ENCODE measurements at places on chromosomes 4 and X.

- peak; percentile 20 for DNase-seq
Observed at GRCh38 chr4:7134737-7135388, 57.5 kb upstream of the SORCS2 start.

DNA sequence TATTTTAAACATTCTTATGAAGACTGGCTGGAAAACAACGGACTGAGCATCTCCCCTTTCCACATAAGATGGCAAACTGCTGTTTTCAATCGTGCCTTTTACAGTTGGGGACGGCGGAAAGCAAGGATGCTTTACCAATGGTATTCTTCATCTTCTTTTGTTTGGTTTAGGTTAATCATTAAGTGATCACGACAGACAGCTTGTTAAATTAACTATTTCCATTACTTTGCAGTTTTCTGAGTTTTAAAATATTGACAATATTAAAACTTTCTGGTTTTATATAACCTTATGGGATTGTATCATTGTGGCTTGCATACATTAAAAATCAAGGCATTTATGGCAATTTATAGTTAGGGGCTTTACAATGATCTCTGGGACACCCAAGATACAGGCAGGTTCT, 3.8 kb downstream of the MBTPS2 start:
- no peak for DNase-seq

- no peak for DNase-seq
Observed at GRCh38 chrX:36684053-36684452, 324.1 kb upstream of the FAM47C start.

- DNase-seq: no peak
Observed at GRCh38 chrX:103275947-103276567, 493 bp downstream of the TCEAL5 start.

GRCh38 chr4:1478766-1479355, 72.6 kb upstream of the NKX1-1 start:
- no peak for DNase-seq

DNA sequence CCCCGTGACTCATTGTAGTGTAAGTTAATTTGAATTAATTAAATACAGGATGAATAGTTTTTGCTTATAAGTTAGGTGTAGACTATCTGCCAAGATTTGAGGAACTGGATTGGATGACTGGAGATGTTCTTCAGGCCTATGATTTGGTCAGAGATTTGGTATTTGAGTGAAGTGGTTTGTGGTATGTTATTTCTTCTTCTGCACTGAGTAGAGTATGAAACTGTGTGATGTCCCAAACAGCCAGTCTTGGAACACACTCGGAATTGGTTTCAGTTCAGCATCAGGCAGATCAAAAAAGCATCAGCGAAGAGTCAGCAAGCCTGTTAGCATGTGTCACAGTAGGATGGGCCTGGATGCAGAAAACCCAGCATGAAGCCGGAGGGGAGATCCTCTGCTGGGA, 294.1 kb downstream of the ARHGAP10 start:
- DNase-seq: no peak

DNA sequence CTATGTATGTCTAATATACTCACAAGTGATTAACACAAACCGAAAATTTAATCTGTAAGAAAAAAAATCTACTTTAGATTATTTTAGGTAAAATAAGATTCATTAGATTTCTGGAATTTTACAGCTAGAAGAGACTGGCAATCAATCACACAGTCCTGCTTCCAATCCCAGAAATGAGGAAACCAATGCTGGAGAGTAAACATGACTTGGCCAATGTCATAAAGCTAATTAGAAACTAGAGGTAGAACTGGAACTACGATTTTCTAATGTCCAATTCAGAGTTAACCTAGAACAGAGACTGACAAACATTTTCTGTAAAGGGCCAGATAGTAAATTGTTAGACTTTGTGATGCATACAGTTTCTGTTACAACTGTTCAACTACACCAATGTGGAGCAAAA, 123.6 kb downstream of the CORIN start:
- no peak for DNase-seq

GRCh38 chrX:23936180-23936579, 28.4 kb downstream of the CXorf58 start:
- no peak for DNase-seq

DNA sequence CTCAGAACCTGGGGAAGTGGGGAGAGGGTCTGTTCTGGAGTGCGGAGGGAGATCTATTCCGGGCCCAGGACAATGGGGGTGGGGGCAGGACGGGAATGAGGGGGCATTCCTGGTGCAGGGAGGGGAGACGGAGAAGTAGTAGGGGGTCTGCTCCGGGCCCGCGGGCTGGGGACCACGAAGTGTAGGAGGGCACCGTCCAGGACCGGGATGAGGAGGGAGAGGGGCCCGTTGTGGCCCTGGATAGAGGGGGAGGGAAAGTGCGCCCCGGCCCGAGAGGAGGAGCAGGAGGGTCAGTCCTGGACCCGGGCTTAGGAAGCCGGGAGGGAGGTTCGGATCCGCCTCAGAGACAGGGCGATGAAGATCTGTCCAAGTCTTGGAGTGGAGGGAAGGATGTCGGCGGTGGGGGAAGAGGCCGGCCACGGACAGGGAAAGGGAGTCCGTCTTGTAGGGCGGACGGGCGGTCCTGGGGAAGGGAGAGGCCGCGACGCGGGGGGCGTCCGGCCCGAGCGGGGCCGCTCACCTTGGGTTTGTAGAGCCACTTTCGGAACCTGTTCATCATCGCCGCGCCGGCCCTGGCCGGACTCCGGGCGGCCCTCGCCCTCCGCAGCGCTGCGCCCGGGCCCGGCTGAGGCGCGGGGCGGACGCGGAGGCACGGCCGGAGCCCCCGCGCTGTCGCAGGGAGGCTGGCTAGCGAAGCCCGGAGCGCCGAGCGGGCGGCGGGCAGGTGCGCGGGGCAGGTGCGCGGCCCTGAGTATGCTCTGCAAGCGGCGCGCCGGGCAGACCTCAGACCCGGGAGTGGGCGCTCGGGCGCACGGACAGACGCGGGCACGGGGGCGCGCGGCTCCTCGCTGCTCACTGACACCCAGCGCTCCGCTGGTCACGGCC, at the start of gene ZFYVE28:
Gene ZFYVE28 (minus strand): TSS at position 881 of the 885 bp plus-strand sequence. CDS start 322 bp downstream, at position 559.
- DNase-seq: no peak

- no peak for DNase-seq
Observed at GRCh38 chr4:4499438-4500123, 42.3 kb downstream of the STX18 start.

DNA sequence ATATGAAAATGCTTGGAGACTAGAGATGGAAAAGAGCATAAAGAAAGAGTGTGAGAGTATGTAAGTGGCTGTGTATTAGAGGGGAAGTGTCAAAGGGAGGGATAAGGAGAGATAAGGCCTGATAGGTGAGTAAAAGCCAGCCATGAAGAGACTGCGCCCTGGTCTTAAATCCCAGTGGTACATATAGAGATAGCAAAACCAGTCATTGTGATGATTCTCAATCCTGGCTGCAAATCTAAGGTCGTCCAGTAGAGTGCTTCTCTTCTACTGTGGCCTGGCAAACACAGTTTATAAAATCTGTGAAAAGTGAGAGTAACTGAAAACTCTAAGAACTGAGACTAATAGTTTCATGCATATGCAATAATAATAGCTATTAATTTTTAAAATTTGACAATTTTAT, 86.9 kb downstream of the MAB21L2 start:
- no peak for DNase-seq

GRCh38 chr4:158001756-158002155, 171.1 kb downstream of the GASK1B start:
- no peak for DNase-seq

DNA sequence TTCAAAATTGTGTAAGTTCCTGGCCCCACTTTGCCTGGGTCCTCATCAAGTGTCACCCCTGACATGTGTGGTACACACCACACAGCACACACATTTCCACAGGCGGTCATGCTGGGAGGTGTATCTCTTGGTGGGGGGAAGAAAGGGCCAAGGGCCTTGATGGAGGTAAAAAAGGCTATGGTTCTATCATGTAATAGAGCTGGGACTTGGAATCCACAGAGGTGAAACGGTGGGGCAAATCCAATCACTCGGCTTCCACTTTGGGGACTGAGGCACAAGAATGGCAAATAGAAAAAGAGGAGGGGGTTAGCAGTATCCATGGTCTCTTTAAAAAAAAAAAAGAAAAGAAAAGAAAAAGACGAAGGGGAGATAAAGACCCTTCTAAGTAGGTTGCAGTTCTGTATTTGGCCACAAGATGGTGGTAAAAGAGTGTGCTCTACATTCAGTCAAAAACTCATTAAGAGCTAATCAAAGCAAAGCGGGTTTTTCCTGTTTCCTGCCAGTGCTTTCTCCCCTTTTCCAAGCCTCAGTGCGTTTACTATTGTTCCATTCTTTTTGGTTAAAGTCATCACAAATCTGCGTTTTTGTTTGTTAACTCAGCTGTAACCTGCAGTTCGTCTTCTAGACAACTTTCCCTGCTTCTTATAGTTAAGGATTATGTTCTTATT, 37.0 kb upstream of the ATP6AP2 start:
- DNase-seq: peak; percentile 61

GRCh38 chr4:1761130-1761689, 31.9 kb upstream of the FGFR3 start:
- no peak for DNase-seq

DNA sequence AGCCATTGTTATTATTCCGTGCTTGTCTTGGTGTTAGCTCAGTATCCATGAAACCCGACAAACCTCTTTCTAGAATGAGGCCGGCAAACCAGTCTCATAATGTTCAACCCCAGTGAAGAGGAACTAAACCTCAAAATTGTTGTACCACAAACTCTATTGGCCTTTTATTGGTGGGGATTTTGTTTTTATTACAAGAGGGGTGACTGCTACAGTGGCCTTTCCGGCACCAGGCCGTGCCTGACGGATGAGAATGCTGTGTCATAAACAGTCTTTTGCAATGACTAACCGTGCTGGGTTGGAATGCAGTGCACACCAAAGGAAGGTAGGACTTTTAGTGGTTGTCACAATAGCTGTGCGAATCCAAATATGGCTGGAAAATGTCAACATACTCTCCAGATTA, 60.8 kb downstream of the SHROOM2 start:
- DNase-seq: no peak

DNA sequence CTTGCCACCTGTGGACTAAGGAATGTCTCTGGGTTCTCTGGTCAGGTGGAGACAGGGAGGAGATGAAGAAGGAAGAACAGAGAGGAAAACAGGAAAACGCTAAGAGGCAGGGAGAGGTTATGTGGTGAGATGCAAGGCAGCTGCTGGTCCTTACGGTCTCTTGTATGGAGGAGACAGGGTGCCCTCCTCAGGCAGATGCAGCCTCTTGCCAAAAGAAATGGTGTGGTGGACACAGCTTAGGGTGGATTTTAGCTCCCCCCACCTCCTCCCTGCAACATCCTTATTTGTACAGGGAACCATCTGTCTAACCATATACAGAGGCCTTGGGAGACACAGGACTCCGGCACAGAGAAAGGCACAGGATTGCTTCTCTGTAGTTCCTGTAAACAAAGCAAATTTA, 9.7 kb downstream of the OCIAD2 start:
- no peak for DNase-seq

DNA sequence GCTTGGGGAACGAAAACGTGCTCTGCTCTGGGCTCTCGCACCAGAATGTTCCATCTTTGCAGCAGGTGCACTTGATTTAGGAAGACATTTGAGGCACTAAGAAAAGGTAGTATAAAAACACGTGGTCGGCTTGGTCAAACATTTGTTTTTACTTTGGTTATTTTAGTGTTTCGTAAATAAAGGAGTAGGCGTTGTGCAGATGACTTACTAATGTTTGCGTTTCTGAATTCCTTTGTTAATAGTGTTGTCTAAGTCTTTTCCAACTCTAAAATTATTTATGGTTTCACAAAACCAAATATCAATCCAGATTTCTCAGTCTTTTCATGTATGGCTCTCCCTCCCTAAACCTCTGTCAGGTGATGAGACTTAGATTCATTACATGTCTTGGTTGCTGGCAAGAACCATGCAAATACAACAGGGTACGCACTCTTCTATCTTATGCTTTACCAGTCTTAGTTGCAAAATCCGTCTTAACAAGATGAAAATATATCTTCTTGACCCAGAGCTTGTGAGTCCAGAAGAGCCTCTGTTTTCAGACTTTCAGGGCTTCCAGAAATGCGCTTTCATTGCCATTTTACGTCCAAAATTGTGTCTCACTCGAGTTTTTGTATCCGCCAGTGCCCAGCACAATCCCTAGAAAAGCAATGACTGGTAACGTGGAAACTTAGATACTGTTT, 686 bp downstream of the MTHFD2L start:
- no peak for DNase-seq

DNA sequence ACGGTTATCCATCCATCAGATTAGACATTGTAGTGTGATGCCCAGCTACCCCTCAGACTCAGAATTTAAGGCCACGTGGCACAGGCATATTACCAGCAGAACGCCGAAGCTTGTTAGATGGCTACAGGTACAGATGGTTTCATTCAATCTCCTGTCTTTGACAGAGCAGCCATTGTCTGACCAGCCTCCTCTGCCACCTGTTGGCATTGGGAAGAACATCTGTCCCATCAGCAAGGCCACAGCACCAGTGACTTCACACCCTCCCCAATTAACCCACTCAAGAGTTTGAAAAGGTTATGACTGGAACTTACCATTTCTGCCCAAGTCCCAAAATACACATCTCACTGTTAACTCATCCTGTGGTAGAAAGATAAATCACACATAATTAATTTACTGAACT, 22.0 kb upstream of the PHKA2 start:
- DNase-seq: no peak

DNA sequence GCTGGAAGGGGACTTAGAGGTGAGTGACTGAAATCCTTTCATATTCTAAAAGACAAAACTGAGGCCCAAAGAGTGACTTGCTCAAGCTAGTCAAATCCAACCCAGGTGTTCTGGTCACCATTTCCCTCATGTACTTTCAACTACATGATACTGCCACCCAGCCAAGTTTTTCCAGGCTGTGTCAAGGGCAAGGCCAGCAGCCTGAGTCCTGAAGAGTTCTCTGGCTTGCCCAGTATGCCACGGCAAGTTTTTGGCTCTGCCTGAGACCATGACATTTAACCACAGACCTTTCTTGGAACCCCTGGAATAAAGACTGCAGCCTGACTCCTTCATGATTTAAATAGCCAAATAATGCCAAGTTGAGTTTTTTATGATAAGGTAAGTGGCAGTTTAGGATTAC, 10.7 kb upstream of the TMEM164 start:
- no peak for DNase-seq

GRCh38 chr4:1864076-1865008, 6.9 kb upstream of the NSD2 start:
- no peak for DNase-seq

DNA sequence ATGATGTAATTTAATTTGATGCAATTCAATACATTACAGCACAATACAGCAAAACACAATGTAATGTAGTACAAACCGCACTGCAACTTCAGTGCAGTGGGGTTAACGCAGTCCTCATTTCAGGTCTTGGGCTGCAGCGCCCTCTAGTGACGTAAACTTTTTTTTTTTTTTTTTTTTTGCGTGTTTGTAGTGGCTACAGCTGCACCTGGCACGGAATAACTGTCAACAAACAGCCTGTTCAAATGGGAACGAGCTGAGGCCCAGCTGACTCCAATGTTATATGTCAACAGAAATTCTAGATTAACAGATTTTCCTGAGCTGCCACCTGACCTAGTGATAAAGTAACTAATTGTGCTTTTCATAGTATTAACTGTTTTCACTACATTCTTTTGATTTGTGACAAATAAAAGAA, 33.5 kb upstream of the RASSF6 start:
- DNase-seq: peak; percentile 89
